ENCODE measurements at places on chromosomes 11 and 22.

DNA sequence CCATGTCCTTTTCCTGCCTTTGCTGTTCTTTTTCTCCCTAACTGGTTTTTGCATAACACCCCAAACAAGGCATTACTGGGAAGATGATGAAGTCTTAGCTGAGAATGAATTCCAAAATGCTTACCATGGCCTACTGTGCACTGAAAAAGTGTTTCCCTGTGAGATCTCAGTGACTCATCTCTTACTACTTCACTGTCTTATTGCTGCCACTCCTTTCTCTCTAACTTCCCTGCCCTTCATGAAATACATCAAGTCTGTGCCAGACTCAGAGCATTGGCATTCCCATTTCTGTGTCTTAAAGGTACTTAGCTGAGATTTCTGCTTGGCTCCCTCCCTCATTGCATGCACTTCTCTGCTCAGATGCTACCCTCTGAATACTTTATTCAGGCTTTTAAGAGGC, 49.1 kb upstream of the MUC15 start:
- H3K36me3 ChIP-seq: no peaks in the 10 kb centered on the region
- H3K27me3 ChIP-seq: no peaks in the 10 kb centered on the region
- no peaks in the 10 kb centered on the region for H3K4me1 ChIP-seq
- DNase-seq: peak; percentile 16
- H3K4me3 ChIP-seq: no peak overlapping the region

DNA sequence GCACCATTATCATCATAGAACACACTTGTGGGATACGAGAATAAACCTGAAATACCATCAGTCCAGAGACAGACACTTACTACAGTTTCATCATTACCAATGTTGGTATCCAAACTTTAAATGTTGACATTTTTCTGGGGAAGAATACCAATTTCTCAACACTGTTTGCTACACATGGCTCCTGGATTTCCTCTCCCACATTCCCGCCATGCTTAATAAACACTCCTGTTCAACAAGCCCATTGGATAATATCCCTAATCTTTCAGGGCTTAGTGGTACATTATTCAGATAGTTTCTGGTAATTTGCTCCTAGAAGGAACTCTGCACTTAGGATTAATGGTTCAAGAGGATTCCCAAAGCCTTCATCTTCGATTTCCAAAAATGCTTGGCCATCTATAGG, 48.2 kb downstream of the CSF2RB start:
- H3K27me3 ChIP-seq: no peaks in the 10 kb centered on the region
- no peak overlapping the region for H3K27ac ChIP-seq
- DNase-seq: no peak
- H3K4me1 ChIP-seq: no peaks in the 10 kb centered on the region
- no peaks in the 10 kb centered on the region for H3K36me3 ChIP-seq

GRCh38 chr11:70824605-70825245, 426.4 kb downstream of the CTTN start:
- peaks cover 14% of the 10 kb centered on the region for H3K4me1 ChIP-seq
- no peaks in the 10 kb centered on the region for H3K27me3 ChIP-seq
- no peak overlapping the region for H3K4me3 ChIP-seq

- DNase-seq: peak; percentile 57
- H3K4me1 ChIP-seq: no peaks in the 10 kb centered on the region
- no peak overlapping the region for H3K27ac ChIP-seq
- H3K27me3 ChIP-seq: no peaks in the 10 kb centered on the region
Measured at GRCh38 chr22:35601743-35602615, 15.2 kb downstream of the MB start.
